ENCODE measurements at places on chromosomes 13 and 19.
A peak's percentile ranks its signal among the peaks of the same experiment; 100 is the strongest.

- no peak for DNase-seq
These were observed 4.3 kb downstream of the FOSB start for GRCh38 chr19:45471931-45472562.

DNA sequence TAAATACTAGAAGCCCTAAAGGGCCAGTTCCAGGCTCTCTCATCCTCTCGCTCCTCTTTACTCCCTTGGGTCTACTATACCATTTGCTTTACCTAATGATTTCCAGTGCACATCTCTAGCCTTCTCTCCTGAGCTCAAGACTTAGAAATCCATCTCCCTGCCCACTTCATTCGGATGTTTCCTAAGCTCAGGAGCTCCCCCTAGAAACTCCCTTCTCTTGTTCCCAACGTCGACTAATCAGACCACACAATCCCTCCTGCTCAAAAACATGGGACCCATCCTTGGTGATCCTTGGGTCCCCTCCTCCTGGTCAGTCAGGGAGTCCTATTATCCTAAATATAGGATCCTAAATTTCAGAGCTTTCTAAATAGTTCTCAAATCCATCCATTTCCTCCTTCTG, 21.1 kb upstream of the STK24 start:
- no peak for DNase-seq

DNA sequence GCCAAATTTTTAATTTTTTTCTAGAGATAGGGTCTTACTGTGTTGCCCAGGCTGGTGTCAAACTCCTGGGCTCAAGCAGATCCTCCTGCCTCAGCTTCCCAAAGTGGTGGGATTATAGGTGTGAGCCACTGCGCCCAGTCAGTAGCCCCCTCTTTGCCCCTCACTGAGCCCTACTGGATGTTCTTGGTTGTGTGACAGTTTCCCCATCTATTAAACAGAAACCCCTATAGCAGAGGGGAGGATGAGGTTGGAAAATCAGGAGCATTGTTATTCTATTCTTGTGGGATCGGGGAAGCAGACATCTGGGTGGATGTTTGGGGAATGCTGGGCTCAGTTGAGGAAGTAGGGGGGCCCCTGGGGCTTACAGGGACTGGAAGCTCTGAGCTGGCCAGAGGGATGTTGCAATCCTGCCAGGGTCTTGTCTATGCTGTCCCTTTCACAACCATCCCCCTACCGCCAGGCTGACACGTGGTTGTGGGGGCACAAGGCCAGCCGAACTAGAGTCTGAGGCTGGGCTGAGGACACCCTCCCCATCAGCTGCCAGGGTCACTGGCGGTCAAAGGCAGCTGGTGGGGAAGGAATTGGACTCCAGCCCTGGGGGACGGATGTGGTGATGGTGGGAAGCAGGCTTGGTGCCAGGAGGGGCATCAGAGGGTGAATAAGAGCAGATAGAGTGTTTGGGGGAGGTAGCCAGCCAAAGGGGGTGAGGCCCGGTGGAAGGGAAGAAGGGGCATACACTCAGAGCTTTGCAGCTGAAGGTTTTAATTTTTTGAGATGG, 10.9 kb downstream of the APOC1 start:
- no peak for DNase-seq

DNA sequence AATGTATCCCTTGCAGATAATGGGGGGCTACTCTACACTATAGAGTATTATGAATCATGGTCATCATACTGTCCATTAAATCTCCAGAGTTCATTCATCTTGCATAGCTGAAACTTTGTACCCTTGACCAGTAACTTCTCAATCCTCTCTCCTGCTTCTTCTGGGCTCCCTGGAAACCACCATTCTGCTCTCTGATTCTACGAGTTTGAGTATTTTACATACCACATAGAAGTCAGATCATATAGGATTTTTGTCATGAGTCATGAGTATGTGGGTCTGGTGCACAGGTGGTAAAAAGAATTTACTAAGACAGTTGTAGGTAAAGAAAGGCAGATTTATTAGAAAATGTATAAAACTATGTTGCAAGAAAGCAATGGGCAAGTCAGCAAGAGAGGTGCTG, 41.9 kb downstream of the WTIP start:
- no peak for DNase-seq

DNA sequence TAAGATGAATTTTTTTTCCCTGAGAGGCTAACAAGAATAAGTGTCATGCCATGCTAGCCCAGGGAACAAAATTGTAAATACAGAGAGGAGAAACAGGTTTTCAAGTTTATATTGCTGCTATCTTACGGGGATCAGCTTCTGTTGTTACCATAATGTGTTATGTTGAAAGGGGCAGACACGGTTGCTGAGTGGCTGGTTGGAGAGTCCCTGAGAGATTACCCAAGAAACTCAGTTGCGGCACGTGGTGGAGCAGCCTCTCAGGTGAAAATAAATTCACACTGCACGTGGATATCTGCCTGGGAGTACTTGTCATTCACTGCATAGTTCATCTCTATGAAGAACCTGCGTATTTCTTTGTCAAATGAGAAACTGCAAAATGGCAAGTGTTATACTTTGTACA, 293.6 kb downstream of the TDRD3 start:
- DNase-seq, result no peak

DNA sequence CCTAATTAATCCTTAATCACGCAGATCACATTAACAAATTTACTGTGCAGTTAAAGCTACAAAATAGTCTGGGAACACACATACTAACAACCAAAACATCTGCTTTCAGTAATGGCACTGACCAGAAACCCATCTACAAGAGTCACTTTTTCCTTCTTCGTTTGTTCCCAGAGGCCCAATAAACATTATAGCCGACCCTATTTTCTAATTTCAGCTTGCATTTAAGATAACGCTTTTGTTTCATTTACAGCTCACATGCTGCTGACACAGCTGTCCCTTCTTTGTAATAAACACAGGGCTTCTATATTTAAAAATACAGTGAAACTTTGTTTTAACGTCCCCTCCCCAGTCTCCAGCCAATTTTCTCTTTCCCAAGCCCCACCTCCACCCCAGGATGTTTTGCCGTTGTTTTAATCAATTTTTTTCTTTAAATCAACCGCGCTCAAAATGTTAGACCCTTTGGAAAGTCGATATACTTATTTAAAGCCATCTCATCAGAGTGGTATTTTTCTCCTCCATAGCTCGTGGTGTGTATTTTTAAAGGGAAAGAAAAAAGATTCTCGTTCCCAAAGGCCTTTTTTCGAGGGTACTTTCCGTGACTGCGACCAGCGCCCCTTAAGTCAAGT, 1.7 kb upstream of the WBP4 start:
- no peak for DNase-seq

DNA sequence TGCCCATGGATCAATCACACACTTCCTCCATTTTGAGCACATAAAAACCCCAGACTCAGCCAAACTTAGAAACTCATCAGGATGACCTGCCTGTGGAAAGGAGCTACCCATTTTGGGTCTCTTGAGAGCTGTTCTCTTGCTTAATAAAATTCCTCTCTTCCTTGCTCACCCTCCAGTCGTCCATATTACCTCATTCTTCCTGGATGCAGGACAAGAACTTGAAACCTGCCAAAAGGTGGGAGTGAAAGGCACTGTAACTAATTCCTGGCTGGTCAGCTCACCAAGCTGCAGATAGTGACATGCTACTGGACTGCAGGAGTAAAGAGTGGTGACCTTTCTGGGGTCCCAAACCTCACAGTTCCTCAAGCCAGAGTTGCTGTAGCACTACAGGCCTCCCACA, 20.2 kb downstream of the LIG4 start:
- no peak for DNase-seq

DNA sequence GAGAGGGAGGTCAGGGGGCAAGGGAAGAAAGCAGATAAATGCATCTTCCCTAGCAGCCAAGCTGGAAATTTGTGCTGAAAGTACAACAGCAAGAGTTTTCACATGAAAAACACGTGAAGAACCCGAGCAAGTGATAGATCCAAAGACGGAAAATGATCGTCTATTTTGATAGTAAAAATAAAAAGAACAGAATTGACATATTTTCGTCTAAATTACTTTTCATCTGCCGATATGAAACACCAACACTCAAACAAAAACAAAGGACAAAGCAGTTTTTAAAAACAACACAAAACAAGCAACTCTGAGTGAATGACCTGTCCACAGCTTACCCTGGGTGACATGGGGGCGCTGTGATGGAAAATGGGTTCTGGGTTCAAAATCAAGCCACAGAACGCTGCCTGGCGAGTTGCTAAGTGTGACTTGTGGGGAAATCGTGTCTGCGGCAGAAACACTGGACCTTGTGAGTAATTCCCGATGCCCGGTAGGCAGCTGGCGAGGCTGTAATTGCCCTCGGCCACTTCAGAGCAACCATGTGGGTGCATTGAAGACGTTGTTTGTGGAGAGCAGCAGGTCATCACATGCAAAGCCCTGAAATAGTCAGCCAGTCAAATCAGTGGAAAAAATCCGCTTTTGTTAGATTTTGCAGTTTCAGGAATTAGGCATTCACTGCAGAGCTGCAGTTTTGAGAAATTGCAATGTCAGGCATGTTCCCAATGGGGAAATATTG, 7.4 kb downstream of the SOX1 start:
- DNase-seq, result no peak

GRCh38 chr19:56477429-56478338, 539 bp upstream of the ZNF667 start:
- DNase-seq, result no peak

DNA sequence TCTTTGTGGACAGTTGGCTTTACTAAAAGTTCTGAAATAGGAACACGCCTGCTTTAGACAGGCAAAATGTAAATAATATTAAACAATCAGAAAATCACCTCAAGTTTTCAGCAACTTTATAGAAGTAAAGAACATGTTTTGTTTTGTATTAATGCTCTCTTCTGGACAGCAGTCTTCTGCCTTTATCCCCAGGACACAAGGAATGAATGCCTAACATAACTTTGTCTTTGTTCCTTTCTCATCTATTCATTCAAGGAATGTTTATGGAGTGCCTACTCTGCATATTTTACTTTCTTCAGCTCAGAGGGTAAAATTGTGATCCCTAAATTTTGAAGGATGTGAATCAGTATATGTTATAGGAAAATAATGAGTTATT, 325.4 kb downstream of the FOXO1 start:
- DNase-seq, result no peak

GRCh38 chr13:25440061-25440460, 68.3 kb downstream of the ATP8A2 start:
- DNase-seq, result no peak

- DNase-seq, result no peak
These were observed 606 bp upstream of the STXBP2 start for GRCh38 chr19:7636317-7636690.

DNA sequence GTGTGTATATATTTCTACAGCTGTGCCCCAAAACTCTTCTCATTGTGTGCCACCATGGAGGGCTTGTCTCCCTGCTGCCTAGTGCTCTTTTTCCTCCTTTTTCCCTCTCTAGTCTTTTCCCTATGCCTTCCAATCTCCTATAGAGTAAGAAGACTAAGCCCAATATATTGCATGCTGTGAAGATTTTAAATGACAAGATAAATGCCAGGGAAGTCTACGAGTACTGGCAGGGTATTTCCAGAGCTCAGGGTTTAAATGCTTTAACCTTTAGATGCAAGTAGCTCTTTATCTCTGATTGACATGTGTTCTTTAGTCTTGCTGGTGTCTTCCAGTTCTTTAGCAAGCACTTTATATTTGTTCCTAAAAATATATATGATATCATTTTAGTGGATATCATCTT, 200.7 kb downstream of the SLITRK1 start:
- no peak for DNase-seq

DNA sequence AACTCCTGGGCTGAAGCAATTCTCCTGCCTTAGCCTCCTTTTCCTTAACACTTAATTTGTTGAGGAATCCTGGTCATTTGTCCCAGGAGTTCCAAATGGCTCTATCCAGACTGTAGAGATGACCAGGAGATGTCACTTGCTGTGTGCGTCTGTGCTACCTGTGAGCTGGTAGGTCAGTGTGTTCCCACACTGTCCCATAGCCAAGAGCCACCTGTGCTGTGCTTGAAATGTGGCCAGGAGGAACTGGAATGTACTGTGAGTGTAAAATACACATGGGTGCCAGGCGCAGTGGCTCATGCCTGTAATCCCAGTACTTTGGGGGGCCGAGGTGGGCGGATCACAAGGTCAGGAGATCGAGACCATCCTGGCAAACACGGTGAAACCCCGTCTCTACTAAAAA, 29.4 kb upstream of the KDM4B start:
- DNase-seq, result no peak

- no peak for DNase-seq
These were observed 23.7 kb upstream of the TNFSF14 start for GRCh38 chr19:6693681-6694080.

- DNase-seq, result no peak
These were observed 2.2 kb downstream of the C13orf46 start for GRCh38 chr13:113971471-113972231.

DNA sequence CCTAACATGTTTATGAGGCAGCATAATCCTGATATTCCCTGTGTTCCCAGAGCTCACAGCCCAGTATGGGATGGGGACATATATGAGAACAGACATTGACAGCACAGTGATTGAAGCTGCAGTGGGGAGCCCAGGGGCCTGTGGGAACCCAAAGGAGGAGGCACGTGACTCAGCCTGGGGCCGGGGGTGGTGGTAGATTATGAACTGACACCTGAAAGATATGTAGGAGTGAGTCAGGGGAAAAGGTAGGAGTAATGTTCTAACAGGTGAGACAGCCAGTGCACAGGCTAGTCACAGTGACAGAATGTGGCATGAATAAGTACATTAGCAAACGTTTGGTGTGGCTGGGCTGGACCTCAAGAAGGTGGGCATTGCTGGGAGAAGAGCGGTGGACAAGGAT, 29.0 kb downstream of the CKM start:
- no peak for DNase-seq

GRCh38 chr13:95698047-95698749, 21.3 kb downstream of the DNAJC3 start:
- no peak for DNase-seq

DNA sequence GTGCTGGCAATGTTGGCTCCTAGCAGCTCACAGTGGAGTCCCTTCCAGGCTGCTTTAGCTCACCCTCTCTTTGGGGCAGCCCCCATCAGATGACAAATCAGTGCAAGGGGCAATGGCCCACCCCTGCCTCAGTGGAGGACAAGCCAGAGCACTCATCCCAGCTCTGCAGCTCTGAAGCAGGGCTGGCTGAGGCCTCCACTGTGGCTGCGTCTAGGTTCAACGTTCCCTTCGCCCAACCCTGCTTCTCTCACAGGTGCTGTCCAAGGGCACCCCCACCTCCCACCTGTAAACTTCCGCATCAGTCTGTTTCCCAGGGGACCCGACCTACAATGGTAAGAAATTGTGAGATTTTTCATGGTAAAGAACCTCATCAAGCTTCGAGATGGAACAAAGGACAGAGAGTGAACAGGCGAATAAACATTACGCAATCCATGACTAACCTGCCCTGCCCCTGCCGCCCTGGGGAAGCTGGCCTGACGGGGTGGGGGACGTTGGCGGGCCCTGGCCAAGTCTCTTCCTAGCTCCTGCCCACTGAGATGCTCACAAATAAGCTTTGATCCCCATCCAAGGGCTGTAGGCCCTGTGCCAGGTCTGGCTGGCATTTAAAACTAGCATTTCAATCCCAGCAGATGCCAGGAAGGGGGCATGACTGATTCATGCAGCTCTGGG, 40.5 kb downstream of the DZIP1 start:
- peak; percentile 12 for DNase-seq

GRCh38 chr13:37382146-37382545, 216.4 kb downstream of the POSTN start:
- DNase-seq, result no peak

GRCh38 chr19:54462047-54462654, 1.4 kb downstream of the LENG9 start:
- no peak for DNase-seq
